Activated CD4-positive, alpha-beta T cell treated with anti-CD3 and anti-CD28 coated beads, Interleukin-2, amount 50 U/mL, for 16 hours (primary cell): ENCODE measurements at places on chromosomes 2 and 18.

DNA sequence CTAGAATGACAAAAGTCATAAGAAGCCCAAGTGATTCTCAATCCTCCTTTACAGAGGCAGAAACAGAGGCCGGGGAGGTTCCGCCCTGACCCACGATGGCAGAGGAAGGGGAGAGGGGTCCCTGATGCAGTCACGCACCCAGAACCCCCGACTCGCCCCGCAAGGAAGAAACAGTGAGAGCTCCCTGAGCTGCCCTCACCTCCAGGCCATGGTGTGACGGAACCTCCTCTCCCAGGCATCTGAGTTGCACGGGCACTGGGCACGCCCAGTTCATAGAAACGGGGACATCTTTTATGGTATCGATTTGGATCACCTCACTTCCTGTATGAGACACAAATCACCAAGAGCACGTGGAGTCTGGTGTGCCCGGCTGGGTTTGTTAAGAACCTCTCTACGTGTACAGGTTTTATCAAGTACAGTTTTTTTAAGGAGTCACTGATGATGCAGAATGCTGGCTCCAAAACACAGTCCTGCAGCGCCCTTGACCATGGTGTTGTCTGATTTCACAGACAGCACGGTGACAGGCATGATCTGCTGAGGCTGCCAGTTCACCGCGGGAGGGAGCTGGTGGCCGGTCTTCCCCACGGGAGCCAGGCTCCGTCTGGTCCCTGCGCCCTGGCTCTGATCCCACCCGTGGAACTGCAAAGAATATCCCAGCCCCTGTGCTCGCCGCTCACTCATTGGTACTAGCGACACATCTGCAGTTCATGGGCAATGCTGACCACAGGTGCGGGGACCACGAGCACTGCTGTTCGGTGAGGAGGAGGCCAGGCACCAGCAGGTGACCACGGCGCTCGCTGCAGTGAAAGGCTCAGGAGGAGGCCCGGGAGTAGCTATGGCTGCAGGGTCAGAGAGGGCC lies 35.6 kb downstream of the PXDN start:
- no peak for DNase-seq

DNA sequence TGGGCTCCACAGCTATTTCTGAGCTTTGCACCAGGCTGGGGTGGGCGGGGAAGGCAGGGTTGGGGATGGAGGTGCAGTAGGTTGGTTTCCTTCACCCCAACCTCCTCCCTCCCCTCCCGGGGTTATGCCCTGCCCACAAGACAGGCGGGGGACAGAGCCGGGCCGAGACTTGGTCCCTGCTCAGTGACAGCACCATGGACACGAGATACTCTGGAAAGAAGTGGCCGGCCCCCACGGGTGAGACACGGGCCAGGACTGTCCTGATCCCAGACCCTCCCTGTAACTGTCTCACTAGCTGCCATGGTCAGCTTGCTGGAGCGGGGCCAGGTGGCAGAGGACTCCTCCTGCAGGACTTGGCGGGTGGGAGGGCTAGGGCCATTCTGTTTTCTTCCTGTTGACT lies 59.7 kb downstream of the DYSF start:
- DNase-seq, result no peak

DNA sequence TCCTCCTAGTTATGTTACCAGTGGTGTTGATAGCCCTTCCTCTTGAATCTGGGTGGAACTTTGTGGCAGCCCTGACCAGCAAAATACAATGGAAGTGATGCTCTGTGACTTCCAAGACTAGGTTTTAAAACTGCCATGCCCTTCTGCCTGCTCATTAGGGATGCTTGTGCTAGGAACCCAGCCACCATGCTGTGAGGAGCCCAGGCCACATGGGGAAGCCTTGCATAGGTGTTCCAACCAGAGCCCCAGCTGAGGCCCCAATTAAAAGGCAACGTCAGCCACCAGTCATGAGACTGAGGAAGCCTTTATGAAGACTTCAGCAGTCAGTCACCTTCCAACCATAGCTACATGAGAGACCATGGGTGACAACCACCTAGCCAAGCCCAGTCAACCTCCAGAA lies 14.0 kb upstream of the MAPRE2 start:
- DNase-seq, result no peak

DNA sequence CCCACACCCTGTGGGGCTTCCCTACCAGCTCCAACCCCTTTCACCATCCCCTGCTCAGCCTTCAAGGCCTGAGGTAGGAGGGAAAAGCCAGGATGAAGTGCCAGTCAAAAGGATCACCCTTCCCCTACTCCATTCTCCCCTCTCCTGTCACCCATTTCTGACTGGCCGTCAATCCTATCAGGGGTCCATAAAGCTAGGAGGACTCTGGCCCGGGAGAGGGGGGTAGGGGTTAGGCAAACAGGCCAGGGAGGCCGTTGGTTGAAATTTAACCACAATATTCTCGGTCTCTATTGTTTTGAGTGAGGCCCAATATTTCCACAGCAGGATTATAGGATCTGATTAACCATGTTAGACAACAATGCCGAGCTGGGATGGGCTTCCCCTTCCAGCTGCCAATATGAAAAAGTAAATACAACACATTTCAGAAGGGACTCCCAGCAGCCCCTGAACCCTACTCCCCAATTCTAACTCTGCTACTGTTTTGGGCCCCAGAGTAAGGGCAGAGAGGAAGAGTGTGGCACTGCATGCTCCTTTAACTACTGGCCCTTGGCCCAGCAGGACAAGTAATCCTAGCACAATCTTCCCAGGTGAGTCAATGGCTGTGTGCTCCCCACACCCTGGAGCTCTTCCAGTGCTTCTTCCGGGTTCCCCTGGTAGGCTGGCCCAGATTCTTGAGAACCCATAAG lies 10.6 kb upstream of the IHH start:
- DNase-seq, result no peak

- DNase-seq, result no peak
Observed at GRCh38 chr2:226638576-226638975, 161.0 kb downstream of the IRS1 start.

GRCh38 chr2:205564346-205565141 lies 117.8 kb upstream of the NRP2 start:
- no peak for DNase-seq

DNA sequence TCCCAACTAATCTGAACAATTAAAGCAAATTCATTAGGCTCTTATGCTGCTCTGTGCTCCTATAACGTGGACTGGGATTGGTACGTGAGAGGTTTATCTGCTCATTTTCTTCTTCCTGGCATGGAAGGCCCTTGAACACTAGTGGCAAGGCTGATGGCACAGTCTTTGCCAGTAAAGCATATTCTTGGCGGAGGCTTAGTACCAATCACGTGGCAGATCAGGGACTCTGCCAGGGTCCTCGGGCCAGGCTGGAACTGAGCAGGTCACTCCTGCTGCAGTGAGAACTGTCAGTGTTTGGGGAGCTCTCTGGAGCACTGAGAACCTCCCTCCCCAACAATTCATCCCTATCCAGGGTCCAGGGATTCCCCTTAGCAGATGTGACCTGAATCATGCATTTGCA lies 3.7 kb upstream of the ALPK2 start:
- no peak for DNase-seq

- DNase-seq, result no peak
Observed at GRCh38 chr2:237601453-237602116, 11.1 kb upstream of the RAB17 start.

GRCh38 chr2:136025057-136025973 lies 39.9 kb upstream of the DARS1 start:
- peak; percentile 28 for DNase-seq

GRCh38 chr2:134256956-134257355 lies 3.1 kb downstream of the MGAT5 start:
- DNase-seq, result no peak

DNA sequence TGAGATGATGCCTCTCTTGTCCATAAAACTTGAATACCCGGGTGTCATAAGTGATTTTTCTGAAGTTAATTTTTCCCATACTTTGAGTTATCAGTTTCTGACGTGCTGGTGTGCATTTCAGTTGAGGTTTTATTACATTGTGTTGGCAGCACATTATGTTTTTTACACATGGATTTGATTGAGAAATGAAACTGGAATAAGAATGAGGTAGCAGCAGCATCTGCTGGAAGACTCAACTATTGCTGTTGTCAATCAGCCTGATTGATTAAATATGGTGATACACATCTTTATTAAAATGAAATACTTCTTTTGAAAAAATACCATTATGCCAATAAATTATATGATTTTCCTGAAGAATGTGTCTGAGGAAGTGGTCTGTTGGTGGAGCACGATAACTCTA lies 60.5 kb downstream of the INSIG2 start:
- DNase-seq, result no peak

DNA sequence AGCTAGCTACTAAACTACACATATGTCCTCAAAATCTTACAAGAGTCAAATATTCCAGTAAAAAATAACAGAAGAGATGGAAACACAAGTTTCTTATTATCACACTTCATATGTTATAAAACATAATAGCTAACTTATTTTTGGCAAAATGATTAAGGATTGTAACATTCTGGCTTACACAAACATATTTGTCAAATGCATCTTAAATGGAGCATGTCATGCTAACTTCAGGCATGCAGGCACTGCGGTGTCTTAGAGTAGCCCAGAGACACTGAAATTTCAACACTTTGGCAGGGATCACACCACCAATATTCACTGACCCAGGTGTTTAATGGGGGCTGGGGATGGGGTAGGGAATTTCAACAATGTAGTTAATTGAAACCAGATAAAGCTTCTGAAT lies 51.6 kb downstream of the LDAH start:
- DNase-seq, result no peak

GRCh38 chr2:230930149-230930780 lies 5.2 kb upstream of the GPR55 start:
- DNase-seq, result no peak

DNA sequence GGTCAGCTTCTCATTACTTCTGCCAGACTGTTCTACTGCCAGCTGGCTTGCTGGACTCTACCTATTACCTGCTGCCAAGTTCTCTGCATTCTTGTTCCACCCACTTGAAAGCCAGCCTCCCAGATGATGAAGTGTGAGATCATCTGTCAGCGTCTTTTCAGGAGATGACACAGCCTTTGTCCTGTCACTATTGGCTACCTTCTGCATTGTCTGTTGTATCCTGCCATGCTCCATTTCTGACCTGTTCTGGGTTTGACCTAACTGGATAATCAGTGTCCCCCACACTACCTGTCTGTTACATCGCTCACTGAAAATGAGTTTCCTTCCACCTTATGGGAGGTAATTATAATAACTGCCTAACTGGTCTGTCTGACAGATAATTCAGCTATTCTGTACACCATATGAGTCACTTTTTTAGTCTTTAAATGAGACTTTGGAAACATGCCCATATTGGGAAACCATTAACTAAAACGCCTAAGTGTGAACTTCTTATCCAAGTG lies 520.6 kb downstream of the METTL4 start:
- no peak for DNase-seq

DNA sequence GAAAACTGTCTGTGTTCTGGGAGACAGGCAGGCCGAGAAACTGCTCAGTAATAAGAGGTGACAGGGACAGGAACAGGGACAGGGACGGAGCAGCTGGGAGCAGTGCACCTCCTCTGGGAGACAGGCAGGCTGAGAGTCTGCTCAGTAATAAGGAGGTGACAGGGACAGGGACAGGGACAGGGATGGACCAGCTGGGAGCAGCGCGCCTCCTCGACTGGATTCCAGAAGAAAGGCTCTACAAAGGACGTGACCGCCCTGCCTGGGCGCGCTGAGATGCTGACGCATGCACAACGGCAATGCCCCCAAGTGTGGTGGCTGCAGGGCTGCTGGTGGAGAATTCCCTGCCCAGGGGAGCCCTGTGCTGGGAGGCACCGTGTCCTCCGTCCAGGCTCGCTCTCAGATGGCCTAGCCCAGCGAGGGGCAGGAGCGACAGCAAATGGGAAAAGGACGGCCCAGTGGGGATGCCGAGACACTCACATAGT lies 44.2 kb upstream of the PXDN start:
- no peak for DNase-seq

DNA sequence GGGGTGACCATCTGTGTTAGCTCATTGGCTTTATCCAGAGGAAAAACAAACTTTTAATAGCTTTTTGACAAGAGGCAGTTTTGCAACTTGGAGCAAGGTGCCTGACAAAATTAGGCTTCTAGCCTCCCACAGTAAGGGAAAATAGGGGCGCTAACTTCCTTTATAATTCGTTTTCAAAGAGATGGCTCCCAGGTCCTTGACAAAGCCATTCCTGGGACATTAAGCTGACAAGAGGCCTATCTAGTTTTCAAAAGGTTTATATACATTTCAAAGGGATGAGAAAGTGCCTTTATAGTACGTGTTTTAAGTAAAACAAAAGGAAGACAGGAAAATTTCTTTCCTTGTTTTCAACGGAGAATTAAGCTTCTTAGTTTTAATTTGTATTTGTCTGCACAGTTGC lies 159.4 kb upstream of the GCFC2 start:
- no peak for DNase-seq

GRCh38 chr2:237922641-237923361 lies 44.0 kb upstream of the UBE2F start:
- DNase-seq, result no peak

DNA sequence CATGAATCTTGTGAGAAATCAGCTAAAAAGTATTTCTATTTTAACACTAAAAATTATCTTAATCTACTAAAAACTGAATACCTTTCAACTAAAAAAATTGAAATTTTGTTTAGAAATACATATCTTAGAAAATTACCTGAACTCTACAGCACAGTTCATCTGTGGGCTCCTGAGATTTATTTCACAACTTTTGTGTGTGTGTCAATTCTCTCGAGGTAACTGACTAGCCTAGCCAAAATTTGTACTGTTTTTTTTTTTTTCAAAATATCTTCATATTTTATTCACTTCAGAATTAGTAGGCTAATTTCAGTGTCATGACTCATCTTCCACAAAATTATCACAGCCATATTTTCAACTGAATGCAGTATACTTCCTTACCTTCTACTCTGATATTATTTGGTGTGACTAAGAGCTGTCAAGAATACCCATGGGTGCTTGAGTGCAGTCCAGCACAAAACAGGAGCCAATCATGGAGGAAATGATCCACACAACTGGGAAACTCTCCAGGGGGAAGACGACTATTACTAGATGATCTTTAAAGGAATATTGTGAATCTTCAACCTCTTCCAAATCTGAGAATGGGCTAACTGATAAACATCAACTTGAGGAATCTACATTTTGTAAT lies 174.6 kb downstream of the ZNF385B start:
- DNase-seq, result no peak

DNA sequence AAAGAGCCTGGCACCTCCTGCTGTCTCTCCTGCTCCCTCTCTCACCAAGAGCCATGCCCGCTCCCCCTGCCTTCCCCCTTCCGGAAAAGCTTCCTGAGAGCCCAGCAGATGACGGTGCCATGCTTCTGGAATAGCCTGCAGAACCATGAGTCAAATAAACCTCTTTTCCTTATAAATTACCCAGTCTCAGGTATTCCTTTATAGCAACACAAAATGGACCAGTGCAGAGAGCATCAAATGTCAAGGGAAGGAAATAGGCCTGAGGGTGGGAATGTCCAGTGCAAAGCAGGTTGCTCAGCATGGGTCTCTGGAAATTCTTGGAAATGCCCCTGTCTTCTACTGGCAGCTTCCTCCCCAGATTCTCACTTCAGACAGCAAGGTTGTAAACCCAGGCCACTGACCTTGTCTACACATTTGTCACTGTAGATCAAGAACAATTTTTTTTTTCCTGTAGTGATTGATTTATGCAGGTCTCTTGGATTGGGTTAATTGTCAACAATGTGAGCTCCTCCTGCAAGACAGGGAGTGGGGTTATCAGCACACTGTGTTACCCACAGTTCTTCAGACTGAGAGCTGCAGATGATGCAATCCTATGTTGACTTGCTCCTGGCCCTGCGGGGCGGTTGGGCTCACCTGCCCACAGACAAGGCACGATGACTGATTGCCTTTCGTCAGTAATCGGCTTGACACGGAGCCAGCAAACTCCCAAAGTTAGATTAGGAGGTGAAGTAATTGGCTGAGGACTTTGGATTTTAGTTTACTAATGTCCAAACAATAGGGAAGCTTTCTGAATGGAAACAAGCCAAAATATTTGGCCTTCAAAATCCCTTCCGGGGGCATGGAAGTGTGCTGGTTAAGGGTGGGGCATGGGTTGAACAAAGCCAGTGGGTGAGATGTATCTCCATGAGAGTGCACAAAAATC lies 5.4 kb upstream of the BOD1L2 start:
- no peak for DNase-seq
